HCT116 (cell line): ENCODE measurements at places on chromosomes 11 and 22. TPM values are rescaled to one million over a fixed set of nuclear protein-coding genes. Genes with fewer than 3 reads are reported as not detected.
A peak's percentile ranks its signal among the peaks of the same experiment; 100 is the strongest.

Gene CCT8L2
- total RNA-seq: not detected

GRCh38 chr22:44063462-44064371, 39.6 kb downstream of the PARVB start:
- no peak overlapping the region for H3K4me3 ChIP-seq
- DNase-seq: no peak
- no peaks in the 10 kb centered on the region for H3K27me3 ChIP-seq
- no peaks in the 10 kb centered on the region for H3K4me1 ChIP-seq
- H3K36me3 ChIP-seq: no peaks in the 10 kb centered on the region

DNA sequence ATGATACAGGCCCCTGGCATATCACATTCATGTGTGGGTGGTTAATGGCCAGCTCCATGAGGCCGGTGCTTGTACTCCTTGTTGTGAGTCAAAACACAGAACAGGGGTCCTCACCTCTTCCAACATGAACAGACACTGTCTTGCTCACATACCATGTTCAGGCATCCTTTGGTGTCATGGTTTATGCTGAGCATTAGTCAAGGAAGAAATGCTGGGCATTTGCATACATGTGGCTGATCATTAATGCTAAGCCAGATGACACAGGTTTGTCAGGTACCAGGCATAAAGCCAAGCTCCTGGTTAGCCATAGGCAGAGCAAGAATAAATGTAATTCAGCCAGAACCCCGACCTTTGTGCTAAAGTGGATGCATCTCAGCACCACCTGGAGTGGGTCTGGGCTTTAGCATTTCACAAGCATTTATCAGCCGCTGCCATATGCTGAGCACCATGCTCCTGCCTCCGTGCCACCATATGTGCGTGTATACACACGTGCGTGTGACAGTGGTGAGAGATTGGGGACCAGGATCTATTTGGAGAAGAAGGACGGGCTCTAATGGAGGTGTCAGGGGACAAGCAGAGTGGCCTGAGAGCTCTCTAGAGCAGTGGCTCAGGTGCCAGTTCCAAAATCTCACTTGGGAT, 55.0 kb downstream of the MICAL2 start:
- H3K4me1 ChIP-seq: peaks cover 66% of the 10 kb centered on the region
- H3K36me3 ChIP-seq: no peaks in the 10 kb centered on the region
- no peaks in the 10 kb centered on the region for H3K27me3 ChIP-seq
- H3K27ac ChIP-seq: peak overlapping the region; percentile 87
- no peak overlapping the region for H3K4me3 ChIP-seq

- H3K4me3 ChIP-seq: no peak overlapping the region
- H3K27me3 ChIP-seq: no peaks in the 10 kb centered on the region
- no peak overlapping the region for H3K27ac ChIP-seq
- no peaks in the 10 kb centered on the region for H3K36me3 ChIP-seq
Observed at GRCh38 chr22:42299586-42300258, 29.3 kb upstream of the TCF20 start.

DNA sequence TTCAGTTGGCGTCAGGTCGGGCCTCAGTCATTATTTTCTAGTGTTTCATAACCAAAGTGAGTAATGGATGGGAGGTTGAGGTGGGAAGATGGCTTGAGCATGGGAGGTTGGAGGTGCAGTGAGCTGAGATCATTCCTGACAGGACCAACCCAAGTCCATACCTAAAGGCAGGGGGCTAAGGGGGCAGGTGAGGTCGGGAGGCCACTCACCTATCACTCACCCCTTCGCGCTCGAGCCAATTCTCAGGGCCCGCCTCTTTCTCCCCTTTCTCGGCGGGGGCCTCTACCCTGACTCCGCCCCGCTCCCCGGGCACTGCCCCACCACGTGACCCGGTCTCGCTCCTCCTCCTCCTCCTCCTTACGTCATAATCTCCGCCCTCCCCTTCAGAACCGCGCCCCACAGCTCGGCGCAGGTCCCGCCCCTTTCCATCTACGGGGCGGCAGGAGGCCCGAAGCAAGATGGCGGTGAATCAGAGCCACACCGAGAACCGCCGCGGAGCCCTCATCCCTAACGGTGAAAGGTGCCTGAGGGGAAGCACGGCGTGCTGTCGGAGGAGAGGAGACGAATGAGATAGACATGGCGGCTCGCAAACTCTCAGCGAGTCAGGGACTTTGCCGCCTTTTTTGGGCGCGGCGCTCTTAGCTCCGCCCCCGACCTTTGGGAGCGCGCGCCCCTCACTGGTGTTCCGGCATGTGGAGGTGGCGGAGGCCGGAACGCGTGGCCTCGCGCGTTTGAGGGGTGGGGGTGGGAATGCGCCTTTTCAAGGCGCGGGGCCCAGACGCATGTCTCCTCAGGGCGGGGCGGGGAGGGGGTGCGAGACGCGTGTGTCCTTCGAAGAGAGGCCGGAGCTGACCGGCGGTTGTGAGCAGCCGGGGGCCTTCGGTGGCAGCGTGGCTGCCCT, at the start of gene WBP2NL:
WBP2NL (plus strand) TSS at position 428 of the 901 bp plus-strand sequence; CDS start at position 459, 31 bp downstream.
- no peaks in the 10 kb centered on the region for H3K4me1 ChIP-seq
- no peak within 1 kb of the TSS for H3K4me3 ChIP-seq
- DNase-seq: no peak
- H3K27me3 ChIP-seq: no peaks in the 10 kb centered on the region
- no peaks in the 10 kb centered on the region; the same call in 1 of the 2 replicates for H3K36me3 ChIP-seq

DNA sequence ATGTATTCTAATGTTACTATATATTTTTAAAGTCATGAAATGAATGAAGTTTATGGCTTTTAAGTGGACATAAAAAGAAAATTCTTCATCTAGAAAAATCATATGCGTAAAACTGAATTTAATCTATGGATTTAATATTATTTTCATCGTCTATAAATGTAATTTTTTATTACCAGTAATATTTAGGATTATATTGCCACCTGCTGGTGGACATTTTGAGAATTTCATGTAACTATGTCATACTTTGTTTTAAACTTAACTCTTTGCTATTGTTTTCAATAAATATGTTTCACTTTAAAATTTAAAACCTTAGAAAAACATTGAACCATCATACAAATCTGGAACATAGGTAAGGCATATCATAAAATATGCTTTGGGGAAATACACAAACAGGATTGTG, 66.5 kb upstream of the CEP126 start:
- H3K4me3 ChIP-seq: no peak overlapping the region
- DNase-seq: no peak
- no peaks in the 10 kb centered on the region for H3K36me3 ChIP-seq
- no peaks in the 10 kb centered on the region for H3K27me3 ChIP-seq
- no peaks in the 10 kb centered on the region for H3K4me1 ChIP-seq

GRCh38 chr11:92865352-92865751, 104.1 kb upstream of the MTNR1B start:
- H3K27me3 ChIP-seq: 0 out of 2 replicates have a peak, but pooled peaks cover 12% of the 10 kb centered on the region
- H3K4me1 ChIP-seq: no peaks in the 10 kb centered on the region
- DNase-seq: no peak
- H3K36me3 ChIP-seq: no peaks in the 10 kb centered on the region
- H3K4me3 ChIP-seq: no peak overlapping the region

DNA sequence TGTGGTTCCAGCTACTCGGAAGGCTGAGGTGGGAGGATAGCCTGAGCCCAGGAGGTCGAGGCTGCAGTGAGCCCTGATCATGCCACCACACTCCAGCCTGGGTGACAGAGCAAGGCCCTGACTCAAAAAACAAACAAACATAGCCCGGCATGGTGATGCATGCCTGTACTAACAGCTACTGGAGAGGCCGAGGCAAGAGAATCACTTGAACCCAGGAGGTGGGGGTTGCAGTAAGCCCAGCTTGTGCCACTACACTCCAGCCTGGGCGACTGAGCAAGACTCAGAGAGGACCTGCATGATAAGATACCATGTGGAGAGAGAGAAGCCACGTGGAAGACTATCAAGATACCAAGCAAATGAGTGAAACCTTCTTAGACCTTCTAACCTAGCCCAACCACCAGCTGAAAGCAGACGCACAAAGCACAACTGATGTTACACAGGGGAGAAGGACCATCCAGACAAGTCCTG, 36.1 kb downstream of the AMBRA1 start:
- H3K4me1 ChIP-seq: peaks cover 61% of the 10 kb centered on the region
- H3K4me3 ChIP-seq: no peak overlapping the region
- DNase-seq: peak; percentile 29
- no peaks in the 10 kb centered on the region for H3K36me3 ChIP-seq
- H3K27ac ChIP-seq: peak overlapping the region; percentile 29

DNA sequence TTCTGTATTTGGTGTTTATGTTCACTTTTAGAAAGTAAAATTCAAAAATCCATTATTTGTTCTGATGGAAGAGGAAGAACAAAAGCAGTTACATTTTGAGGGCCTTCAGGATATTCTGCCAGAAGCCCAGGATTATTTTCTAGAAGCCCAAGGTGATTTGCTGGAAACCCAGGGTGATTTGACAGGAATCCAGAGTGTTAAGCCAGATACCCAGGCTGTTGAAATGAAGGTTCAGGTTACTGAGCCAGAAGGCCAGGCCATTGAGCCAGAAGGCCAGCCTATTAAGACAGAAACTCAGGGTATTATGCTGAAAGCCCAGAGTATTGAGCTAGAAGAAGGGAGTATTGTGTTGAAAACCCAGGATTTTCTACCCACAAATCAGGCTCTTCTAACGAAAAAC, 33.1 kb downstream of the CCDC15 start:
- no peak overlapping the region for H3K27ac ChIP-seq
- no peaks in the 10 kb centered on the region for H3K27me3 ChIP-seq
- H3K36me3 ChIP-seq: no peaks in the 10 kb centered on the region
- H3K4me3 ChIP-seq: no peak overlapping the region
- H3K4me1 ChIP-seq: no peaks in the 10 kb centered on the region

DNA sequence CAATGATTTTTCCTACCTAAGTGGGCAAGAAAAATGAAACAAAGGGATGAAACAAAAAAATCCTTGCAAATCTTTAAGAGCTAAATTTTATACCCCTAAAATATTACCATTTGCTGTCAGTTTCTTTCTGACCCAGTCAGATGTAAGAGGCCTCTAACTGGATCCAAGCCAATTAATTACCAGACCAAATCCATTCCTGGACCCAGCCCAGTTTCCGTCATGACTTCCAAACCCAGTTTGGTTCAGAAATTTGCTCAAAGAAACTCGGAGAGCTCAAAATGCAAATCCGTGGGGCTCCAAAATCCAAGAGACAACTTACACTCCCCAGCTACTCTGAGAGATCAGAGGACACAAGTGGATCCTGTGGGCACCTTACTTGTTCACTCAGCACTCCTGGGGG, 46.8 kb downstream of the TRIM44 start:
- H3K4me1 ChIP-seq: no peaks in the 10 kb centered on the region
- no peak overlapping the region for H3K4me3 ChIP-seq
- no peaks in the 10 kb centered on the region for H3K36me3 ChIP-seq
- H3K27me3 ChIP-seq: no peaks in the 10 kb centered on the region
- no peak overlapping the region for H3K27ac ChIP-seq

- H3K27ac ChIP-seq: no peak overlapping the region
- H3K36me3 ChIP-seq: no peaks in the 10 kb centered on the region
- H3K27me3 ChIP-seq: no peaks in the 10 kb centered on the region
- H3K4me1 ChIP-seq: no peaks in the 10 kb centered on the region
- no peak for DNase-seq
- H3K4me3 ChIP-seq: no peak overlapping the region
Observed at GRCh38 chr11:61739966-61740365, 12.5 kb upstream of the MYRF start.

- peaks cover 25% of the 10 kb centered on the region; the same call in 1 of the 2 replicates for H3K27me3 ChIP-seq
- H3K4me3 ChIP-seq: no peak overlapping the region
- peak; percentile 6 for DNase-seq
- no peaks in the 10 kb centered on the region for H3K4me1 ChIP-seq
- H3K27ac ChIP-seq: no peak overlapping the region
Observed at GRCh38 chr22:20656902-20657836, 116.7 kb upstream of the SERPIND1 start.

- DNase-seq: no peak
- H3K27ac ChIP-seq: no peak overlapping the region
- no peaks in the 10 kb centered on the region for H3K27me3 ChIP-seq
- no peak overlapping the region for H3K4me3 ChIP-seq
Observed at GRCh38 chr11:134291196-134291595, 15.0 kb downstream of the GLB1L3 start.

DNA sequence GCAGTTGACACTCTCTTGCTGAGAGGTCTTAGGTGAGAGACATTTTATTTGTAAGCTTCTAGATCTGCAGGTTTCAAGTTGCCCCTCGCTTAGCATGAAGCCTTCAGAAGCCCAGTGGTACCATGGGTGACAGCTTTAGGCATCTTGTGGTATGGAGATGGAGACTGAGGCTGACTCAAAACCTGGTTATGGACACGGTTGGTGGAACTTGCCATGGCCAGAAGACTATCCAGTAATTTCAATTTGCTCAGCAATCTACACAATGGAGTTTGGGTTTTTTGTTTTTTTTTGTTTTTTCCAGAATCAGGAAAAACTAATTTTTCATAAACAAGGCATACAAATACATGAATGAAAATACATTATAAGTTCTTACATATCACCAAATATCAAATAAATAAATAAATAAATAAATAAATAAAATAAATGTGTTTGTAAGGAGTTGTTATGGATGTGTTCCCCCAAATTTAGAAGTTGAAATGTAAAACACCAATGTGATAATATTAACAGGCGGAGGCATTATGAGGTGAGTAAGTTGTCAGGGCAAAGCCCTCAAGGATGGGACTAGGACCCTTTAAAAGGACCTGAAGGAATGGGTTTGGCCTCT, 22.6 kb downstream of the ETS1 start:
- no peak for DNase-seq
- no peak overlapping the region for H3K4me3 ChIP-seq
- no peaks in the 10 kb centered on the region for H3K4me1 ChIP-seq
- no peaks in the 10 kb centered on the region for H3K36me3 ChIP-seq
- H3K27ac ChIP-seq: no peak overlapping the region
